ENCODE measurements at places on chromosomes 5 and 9.

DNA sequence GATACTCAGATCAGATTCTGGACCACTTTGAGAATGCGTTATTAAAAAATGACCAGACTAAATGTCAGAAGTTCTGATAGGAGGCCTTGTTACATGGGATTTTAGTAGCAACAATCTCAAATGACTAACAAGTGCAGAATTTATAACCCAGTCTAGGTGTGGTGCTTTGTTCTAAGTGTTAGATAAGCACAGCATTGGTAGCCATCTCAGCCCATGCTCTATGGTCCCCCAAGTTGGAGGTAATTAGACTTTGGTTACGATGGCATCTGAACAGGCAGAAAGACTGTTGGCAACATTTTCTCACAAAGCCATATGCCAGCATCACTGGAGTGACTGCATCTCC is 140.4 kb upstream of the RPS23 start:
- no peak for DNase-seq

GRCh38 chr9:29657821-29658220 is 2084.5 kb upstream of the C9orf72 start:
- no peak for DNase-seq

- no peak for DNase-seq
These were observed 94.6 kb downstream of the SYK start for GRCh38 chr9:90896231-90896630.

DNA sequence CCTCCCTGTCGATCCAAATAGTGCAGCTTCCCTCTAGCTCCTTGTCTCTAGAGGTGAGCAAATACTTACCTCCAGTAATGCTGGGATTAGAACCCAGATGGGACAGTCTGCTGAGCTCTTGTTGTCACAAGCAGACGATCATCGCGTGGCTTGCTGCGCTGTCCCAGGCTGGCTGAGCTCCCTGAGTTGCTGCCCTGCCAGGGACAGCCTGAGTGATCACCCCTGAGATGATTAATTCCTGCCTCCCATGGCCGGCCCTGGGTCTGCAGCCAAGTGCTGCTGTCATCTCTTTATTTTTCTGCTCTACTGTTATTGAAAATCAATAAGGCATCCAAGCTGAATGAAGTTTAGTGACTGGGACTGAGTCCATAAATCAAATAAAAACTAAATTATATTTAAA is 94.0 kb upstream of the ALDH1B1 start:
- no peak for DNase-seq

DNA sequence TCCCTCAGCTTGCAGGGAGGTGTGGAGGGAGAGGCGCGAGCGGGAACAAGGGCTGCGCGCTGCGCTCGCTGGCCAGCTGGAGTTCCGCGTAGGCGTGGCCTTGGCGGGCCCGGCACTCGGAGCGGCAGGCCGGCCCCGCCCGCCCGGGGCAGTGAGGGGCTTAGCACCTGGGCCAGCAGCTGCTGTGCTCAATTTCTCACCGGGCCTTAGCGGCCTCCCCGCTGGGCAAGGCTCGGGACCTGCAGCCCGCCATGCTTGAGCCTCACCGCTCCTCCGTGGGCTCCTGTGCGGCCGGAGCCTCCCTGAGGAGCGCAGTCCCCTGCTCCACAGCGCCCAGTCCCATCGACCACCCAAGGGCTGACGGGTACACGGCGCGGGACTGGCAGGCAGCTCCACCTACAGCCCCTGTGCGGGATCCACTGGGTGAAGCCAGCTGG is 1516.4 kb downstream of the EFNA5 start:
- DNase-seq = no peak

- DNase-seq = no peak
These were observed 79.5 kb downstream of the TTC39B start for GRCh38 chr9:15227491-15227890.

- DNase-seq = no peak
These were observed 28.1 kb upstream of the DAB2 start for GRCh38 chr5:39452846-39453245.

- DNase-seq = peak; percentile 74
These were observed 289.4 kb downstream of the EFNA5 start for GRCh38 chr5:107381189-107381856.

DNA sequence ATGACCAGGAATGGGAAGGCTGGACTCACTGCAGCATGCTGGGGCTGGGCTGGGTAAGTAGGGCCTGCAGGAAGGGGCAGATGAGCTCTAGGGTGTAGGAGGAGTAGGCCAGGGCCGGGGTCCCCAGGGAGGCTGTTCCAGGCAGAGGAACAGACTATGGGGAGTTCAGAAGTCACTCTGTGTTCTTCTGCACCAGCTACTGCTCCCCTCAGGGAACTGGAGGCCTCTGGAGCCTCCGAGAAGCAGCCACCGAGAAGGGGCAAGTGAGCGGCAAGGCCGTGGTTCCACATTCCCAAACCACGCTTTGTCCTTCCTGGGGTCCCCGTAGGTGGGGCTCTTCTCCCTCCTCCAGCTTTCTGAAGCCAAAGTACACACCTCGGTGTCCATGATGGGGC is 8.4 kb upstream of the SLC2A6 start:
- no peak for DNase-seq

GRCh38 chr5:60685700-60686099 is 14.3 kb downstream of the DEPDC1B start:
- DNase-seq = no peak

DNA sequence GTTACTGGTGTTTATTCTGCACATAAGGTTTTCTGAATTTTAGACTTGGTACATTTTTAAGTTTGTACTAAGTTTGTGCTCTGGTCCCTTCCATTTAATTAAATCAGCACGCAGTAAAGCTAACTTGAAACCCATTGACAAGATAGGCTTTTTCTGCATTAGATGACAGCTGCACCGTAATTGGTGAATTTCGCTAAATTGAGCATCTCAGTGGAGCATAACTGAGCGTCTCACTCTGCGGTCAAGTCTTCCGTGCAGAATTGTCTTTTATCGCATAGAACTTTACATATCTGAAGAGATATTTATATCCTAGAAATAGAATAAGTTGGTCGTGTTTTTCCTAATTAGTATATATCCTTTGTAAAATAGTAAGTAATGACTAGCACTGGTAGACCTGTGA is 4.1 kb downstream of the SUB1 start:
- no peak for DNase-seq

- peak; percentile 9 for DNase-seq
These were observed 27.5 kb downstream of the SH3TC2 start for GRCh38 chr5:149035372-149035790.

DNA sequence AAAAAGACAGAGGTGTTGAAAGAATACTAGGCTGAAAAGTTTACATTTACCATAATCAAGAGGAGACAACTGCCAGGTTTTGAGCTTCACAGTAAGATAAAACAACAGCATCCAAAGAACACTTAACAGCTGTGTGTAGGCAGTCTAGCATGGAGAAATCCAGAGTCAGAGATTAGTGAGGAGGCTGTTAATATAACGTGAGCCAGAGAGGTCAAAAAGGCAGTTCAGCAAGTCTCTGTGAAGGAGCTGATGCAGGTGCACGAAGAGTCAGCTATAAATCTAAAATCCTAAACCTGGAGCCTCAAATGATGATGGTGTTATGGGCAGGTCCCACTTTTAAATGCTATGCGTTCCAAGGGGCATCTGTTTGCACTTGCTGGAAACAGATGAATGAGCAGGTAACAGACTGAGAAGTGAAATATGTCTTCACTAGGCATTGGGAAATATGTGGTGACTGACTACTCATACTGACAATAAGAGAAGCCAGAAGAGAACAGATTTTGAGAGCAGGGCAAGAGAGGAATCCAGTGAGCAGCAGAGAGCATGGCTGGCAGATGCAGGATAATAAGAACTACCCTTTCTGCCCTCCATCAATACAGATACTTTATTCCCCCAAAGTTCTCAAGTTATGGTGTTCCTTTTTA is 8.7 kb downstream of the APTX start:
- DNase-seq = no peak

DNA sequence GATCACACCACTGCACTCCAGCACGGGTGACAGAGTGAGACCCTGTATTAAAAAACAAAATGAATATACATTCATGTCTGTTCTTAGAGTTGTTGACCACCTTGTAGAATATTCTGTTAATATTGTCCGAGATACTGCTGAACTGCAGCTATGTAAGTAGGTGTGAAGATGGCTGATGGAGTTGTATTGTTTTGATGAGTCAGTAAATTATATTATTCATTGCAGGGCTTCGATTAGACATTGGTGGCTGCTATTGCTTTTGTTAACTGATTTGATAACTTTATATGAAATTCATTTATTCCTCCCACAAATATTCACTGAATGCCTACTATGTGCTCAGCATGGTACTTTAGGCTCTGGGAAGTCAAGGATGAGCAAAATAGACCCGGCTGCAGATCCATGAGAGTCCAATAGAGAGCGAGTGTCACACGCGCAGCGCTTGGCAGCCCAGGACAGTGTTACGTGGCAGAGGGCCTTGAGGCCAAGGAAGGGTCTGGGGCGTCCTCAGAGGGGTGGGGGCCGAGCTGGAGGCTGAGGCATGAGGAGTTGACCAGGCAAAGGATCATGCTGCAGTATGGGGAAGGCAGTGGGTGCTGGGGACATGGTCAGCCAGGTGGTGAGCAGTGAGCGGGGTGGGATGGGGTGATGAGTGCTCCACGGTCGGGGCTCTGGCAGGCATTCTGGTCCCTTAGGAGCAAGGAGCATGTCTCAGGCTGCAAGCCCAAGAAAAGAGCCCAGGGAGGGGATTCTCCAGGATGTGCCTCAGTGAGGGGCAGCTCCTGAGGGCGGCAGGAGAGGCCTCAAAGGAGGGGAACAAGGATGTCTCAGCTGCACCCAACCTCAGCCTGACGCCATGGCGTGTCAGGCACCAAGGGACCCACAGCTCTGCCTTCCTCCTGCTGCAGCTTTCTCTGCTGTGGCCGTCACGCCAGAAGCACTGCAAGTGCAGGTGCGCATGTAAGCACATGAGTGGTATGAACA is 243.5 kb downstream of the GADD45G start:
- no peak for DNase-seq

DNA sequence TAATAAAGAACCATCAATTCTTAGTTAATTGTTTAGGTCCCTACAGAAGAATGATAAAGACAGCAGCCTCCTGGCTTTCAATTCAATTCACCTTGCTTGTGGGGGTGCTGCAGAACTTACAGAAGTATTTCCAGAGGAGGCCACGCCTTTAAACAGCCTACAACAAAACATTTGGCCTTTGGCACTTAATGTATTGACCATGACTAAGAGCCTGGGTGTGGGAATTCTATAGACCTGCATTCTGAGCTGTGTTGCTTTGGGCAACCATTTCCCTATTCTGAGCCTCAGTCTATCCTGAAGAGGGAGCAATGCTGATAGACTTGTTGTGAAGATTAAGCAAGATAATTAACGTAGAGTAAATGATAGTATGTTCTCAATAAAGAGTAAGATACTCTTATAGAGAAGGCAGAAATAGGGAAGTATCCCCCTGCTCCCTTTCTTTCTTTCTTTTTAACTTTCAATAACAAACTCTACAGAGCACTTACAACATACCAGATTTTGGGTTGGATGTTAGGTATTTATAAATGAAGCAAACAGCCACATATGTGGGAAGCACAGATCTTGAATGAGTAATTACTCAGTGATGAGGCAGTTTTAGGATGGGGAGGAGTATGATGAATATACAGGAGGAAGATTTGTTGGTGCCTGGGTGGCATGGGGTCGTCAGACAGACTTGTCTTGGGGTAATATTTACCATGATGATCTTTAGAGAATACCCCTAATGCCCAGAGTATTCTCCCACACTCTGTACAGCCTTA is 28.4 kb downstream of the PAPPA start:
- DNase-seq = no peak

DNA sequence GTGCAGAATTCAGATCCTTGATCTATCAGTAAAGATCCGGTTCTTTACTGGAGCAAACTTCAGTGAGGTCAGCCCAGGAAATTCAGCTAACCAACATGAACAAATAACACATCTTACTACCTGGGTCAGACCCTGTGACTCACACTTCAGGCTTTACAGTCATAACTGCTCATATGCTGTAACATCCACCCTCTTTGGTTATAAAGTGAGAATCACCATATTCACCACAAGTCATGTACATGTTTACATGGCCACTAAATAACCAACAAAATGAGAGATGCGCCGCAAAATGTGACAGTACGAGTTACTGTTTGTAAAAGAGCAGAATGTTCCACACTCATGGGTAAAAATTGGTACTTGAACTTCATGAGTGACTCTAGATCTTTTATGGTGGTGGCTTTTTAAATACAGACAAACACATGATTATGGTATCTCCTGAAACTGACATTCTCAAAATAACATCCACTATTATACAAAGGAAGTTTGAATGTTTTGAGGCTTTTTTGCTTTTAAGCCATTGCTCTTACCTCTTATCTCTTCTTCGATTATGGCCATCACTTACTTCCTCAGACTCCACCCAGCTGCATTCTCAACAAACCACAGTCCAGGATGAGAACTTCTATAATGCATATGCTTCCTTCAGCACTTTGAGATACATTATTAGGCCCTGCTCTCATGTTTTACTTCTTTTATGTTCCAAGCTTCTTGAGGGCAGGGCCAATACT is 516.6 kb downstream of the RAB3C start:
- DNase-seq = no peak

DNA sequence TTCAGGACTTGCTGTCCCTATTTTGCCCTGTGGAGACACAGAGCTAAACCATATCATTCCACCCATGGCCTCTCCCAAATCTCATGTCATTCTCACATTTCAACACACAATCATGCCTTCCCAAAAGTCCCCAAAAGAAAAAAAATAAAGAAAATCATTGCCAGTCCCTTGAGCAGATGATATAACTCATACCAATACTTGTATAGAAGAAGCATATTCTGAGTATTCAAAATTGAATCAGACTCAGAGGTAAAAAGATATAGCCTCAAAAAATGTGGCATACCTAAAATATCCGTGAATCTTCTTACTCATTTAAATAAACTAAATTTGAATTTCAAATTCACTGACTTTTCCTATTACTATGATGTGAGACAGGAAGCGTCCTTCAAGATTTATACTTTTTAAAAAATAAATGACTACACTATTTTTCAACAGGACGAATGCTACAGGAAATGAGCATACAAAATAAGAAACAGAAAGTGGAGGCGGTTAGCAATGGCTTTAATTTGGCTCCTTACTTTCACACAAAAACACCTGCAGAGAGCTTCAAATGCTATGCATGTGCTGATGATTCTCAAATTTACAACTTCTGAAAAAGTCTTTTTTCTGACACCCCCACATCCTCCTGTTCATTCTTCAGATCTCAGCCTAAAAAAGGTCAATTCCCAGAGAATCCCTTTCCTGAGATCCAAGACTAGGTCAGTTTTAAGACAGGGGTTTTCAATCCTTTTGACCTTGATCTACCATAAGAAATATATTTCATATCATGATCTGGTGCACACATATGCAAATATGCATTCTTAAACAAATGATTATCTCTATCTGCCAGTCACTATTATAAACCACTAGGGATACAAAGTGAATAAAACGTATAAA is 39.6 kb upstream of the DMXL1 start:
- no peak for DNase-seq
